ENCODE measurements at places on chromosomes 6 and 20.
A peak's percentile ranks its signal among the peaks of the same experiment; 100 is the strongest.

GRCh38 chr6:22099923-22100322, 196.9 kb downstream of the PRL start:
- DNase-seq = no peak

GRCh38 chr6:16305246-16305725, 66.9 kb downstream of the GMPR start:
- DNase-seq = no peak

DNA sequence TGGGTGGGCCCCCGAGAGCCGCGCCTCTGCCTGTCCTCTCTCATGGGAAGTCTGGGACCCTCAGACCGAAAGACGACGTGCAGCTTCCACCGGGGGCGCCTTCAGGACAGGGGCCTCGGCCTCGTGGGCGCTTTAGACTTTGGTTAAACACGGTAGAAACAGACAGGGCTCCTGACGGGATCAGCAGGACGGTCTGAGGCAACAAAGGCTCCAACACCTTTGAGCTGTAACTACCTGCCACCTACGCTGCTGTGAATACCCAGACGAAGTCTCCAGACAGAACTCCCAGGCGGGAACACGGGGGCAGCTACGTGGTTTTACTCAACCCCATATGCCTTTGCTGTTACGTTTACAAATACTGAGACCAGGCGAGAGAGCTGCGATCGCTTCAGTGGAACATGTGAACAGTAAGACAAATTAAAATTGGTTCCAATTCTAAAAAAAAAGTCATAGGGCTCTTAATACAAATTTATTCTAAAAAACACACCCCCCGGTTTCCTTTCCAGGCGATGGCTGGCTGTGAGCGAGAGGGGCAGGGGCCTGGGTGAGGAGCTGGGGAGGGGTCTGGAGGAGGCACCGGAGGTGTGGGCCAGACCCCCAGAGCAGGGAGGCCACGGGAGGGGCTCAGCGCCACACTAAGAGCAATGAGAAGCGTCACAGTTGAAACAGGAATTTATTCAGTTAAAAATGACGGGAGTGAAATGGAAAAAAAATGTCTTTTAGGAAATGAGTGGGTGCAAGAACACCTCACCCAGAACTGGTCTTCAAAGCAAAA, 453.2 kb downstream of the QKI start:
- no peak for DNase-seq

DNA sequence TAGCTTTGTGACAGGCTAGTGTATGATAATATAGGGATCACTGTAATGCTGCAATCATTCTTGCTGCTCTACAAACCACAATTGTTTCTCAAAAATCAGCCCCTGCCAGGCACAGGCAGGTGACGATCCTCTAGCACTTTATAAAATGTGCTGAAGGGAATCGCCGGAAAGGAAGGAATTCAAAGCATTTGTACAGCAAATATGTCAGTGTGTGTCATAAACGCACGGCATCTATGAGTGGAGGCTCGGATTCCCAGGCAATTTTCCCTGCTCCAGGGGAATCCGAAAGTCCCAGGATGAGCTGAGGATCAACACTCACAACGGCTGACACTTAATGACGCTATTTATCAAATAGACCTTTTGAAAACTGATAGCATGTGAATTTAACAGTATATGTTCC, 1.4 kb downstream of the PHACTR1 start:
- DNase-seq = no peak

DNA sequence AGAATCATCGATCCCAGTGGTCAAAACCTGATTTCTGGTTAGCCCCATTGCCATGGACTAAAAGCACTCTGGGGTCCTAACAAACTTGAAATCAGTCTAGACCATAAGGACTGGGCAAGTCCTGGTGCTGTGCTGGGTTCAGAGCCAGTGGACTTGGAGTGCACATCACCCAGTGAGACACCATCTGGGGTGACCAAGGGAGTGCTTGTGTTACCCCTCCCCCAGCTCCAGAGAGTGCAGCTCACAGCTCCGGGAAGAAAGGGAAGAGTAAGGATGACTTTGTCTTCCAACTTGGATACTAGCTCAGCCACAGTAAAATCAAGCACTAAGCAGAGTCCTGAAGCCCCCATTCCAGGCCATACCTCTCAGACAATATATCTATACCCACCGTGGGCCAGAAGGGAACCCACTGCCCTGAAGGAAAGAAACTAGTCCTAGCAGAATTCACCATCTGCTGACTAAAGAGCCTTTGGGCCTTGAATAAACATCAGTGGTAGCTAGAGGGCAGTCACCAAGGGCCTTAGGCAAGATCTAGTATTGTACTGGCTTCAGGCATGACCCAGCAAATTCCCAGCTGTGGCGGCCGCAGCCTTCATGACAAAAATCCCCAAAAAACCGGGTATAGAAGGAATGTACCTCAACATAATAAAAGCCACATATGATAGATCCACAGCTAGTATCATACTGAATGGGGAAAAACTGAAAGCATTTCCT, 153.5 kb upstream of the OGFRL1 start:
- DNase-seq = no peak

DNA sequence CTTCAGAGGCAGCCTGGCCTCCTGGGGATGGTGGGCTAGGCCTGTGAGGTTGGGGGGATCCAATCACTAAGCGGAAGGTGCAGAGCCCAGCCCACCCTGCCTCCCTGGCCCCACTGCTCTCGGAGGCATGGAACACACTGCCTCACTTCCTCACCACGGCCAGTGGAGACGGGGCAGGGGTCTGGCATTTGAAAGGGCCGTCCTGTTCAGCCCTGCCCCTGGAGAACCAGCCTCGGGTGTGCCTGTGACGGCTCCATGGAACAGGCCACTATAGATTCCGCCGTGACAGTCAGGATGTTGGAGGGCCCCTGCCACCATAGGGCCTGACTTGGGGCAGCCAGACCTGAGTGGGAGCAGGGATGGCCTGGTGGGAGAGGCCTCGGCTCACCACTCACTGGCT, 110.2 kb downstream of the DACT2 start:
- no peak for DNase-seq

DNA sequence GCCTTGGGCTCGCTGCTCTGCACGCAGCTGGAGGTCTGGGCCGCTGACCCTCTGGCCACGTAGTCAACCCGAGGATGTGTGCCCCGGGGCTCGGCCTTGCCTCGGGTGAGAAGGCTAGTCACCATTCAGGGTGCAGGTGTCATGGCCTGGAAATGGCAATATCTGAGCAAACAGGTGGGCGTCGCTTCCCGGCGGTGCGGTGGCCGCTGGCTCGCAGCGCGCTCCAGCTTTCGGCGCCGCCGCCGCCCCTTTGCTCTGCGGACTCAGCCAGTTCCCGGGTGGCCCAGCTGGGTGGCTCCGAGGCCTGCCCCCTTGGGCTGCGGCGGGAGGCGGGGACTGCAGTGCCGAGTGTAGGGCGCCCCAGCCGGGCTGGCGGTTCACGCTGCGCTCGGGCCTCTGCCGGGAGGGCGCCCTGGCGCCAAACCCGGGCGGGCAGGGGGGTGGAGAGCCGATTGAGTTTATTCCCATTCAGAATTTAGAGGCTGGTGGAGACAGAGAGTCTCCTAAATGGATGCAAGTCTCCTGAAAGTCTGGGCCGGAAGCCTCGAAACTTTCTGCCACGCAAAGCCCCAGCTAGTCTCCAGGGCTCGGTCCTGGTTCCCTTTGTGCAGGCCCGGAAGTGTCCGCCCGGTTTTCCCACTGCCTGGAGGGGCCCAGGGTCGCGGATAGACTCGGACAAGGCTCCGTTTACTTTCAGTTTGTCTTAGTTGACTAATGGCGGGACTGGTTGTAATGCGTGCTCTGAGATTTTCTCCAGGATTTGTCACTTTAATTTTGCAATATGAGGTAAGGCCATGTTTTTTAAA, 11.3 kb upstream of the TFAP2A start:
- peak; percentile 79 for DNase-seq

DNA sequence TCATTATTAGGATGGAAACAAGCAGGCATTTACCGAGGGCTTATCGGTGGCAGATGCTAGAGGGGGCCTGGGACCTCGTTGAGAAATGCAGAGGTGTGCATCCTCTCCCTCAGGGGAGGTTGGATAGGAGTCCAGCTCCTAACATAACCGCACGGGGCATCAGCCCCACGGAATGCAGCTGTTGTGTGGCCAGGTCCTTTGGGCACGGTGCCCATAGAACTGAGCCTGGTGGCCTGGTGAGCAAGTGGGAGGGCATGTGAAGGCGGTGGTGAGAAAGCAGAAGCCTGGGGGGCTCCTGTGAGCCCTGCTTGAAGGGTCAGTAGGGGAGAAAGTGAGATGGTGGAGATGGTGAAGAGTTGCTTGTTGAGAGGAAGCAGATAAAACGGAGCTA, 143.7 kb downstream of the CDH26 start:
- no peak for DNase-seq

DNA sequence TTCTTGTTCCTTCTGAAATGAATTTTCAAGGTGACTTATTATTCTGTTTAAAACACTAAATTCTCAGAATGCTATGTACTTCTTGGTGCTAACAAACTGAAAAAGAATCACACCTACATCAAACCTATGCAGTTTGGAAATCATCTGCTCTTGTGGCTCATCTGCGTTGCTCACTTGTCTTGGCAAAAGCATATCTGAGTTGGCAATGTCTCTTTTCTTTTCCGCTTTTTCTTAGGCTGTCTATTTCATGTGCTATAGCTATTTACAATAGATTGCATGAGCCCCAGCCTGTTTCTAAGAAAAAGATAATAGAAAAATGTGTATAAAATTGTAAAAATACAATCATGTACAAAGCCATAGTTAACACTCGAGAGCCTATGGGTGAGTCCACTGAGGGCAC, 348.9 kb upstream of the AGPAT4 start:
- no peak for DNase-seq
